ENCODE measurements at places on chromosomes 12 and 14.

DNA sequence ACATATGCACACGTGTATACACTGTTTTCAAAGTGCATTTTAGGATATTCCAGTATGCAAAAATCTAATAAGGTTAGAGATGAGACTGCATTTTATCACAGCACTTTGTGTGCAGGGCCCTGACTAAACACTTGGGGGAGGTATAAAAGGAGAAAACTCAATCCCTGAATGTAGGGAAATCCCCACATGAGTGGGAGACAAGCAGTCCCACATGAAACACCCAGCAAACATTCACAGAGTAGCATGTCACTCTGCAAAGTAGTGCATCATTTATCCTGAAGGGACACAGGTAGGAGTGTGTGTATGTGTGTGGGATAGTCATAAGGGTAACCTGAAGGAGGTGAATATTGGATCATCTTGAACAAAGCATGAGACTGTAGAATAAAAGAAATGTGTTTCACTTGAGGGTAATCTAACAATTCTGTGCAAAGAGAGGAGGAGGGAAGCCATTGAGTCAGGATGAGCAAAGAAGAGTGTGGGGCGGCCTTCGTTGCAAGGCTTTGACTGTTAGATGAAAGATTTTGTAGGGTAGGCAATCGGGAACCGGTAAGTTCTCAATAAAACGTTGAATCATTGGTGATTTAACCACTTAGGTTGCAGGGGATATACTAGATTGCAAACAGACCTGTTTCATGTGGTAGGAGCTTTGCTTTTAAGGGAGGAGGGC is 2.9 kb downstream of the PRPF40B start:
- DNase-seq, result no peak

DNA sequence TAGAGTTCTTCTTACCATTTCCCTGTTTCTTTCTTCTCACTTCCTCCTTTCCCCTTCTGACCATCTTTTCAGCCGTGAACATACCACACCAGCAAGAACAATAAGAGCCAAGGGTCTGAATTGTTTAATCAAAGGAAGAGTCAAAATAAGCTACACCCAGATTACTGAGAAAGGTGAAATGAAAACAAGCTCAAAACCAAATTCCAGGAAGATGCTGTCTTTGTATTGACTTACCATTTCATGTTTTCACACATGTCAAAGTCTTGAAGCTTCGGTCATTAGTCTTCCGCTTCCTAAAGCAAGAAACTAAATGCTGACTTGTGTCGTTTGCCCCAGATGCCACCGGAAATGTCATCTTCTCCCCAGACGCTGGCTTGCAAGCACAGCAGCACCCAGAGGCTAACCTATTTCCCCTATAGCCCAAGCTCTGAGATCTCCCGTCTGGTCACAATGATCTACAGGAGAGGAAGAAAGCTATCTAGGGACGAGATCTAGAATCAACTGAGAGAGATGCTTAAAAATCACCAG is 136.5 kb upstream of the AMIGO2 start:
- no peak for DNase-seq

- no peak for DNase-seq
These were observed 10.7 kb upstream of the ATP2A2 start for GRCh38 chr12:110270125-110270962.

GRCh38 chr14:95240859-95241813 is 78.6 kb downstream of the CLMN start:
- no peak for DNase-seq

DNA sequence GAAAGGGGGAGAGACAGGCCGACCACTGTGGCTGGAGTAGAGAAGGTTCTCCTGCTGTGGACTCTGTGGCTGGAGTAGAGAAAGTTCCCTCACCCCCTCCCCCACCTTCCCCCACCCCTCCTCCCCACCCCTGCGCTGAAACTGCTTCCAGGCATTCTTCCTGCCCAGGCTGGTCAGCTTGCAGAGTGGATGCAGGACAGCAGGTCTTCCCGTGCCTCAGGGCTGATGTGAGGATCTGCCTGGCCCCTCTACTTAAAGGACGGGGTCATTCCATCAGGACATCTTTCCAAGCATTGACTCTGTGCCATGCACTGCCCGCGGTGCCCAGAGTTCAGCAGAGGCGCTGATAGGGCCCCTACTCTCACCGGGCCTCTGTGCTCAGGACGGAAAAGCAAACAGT is 13.2 kb upstream of the RIMBP2 start:
- DNase-seq, result no peak

DNA sequence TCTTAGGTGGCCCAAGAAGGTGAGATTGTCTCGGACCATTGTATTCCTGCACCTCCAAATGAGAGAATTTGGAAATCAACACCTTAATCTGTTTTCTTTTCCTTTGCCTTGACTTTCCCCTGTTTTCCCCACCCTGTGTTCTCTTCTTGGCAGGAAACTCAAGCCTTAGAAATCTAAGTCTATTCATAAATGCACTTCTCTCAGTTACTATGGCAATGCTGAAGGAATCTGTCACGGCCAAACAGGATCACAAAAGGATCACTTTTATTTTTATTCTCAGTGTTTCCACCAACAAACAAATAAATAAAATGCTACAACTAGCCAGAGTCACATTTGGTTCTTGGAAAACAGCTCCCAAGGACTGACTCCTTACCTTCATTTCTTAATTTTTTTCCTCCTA is 270.5 kb downstream of the BCAT1 start:
- no peak for DNase-seq

DNA sequence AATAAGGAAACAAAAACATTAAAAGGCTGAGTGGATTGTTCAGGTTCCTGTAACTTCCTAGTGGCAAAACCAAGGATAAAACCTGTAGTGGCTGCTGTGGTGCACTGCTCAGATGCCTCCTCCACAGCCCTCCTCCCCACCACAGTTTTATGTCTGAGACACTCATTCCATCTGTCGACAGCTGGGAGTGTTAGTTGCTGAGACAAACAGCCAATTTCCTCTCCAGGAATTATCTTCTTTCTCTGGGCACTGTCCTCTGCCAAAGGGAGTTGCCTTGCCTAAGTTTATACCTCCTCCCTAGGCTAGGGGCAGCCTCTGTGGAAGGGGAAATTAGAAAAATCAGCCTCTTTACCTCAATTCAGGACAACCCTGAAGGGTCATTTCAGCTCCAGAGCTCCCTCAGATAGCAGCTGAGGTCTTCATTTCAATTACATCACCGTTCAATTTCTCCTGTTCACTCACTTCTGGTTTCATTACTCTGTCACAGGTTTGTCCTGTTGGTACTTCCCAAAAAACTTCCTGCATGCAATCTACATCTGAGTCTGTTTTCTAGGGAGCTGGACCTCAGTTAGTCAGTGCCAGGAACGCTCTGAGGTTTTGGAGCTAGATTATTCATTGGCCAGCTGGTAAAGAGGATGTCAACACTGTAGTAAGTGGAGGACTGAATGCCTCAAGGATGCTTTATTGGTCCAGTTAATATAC is 74.9 kb upstream of the ATP2B1 start:
- DNase-seq, result no peak

DNA sequence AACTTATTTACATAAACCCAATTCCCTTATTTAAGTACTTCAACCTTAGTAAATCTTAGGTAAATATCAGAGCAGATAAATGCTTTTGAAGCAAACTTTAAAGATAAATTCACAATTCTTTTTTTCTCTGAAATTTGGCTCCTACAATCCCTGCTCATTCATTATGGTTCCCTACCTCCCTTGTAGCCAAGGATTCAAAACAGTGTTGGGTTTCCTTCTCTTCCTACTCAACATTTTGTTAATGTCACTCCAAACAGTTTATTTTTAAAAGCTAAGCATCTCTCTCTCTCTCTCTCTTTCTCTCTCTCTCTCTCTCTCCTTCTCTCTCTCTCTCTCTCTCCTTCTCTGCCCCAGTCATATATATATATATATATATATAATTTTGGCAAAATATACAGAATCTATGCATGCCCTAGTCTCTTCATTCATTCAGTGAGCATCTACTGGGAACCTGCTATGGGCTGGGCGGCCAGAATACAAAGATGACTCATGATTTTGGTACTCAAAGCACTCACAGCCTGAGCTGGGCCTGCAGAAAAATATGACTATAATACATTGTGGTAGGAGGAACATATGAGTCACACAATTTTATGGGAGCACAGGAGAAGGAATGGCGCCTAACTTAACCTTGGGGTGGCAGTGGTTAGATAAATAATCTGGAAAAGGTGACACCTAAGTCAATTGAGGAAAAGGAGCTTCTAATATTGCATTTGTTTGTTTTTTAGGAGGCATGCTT is 123.7 kb upstream of the DHRS4 start:
- DNase-seq, result no peak

- no peak for DNase-seq
These were observed 31.0 kb upstream of the CCND2 start for GRCh38 chr12:4242595-4242994.

- no peak for DNase-seq
These were observed 64.2 kb downstream of the ADCK1 start for GRCh38 chr14:77864085-77864484.

DNA sequence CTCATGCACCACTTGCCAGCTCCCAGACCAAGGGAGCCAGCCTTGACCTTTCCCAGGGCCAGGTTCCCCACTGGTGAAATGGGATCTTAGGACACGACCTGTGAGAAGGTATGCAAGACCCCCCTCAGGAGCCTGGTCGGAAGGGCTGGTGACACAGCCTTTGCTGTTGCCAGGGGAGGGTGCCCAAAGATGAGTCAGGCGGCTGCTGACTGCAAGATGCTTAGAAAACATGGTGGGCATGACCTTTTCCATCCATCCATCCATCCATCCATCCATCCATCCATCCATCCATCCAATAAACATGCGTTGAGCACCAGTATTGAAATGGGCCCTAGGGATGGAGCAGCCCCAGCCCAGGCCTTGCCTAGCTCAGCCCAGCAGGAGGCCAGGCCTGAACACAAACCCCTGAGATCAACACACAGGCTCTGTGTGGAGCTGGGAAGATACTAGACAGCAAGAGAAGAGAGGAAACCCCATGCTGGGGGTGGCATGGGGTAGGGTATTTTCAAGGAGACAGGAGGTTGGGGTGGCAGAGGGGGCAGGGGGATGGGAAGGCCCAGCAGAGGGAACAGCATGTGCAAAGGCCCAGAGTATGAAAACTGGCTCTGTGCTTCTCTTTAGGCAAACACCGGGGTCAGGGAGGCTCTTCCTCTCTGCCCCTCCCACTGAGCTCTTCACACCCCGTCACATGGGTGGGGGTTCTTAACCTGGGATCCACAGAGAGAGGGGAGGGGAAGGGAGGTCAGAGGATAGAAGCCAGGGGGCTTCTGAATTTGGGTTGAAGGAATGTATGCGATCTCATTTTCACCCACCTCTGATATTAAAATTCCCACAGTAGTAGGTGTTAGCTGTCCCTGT is 26.2 kb upstream of the YY1 start:
- DNase-seq, result no peak

DNA sequence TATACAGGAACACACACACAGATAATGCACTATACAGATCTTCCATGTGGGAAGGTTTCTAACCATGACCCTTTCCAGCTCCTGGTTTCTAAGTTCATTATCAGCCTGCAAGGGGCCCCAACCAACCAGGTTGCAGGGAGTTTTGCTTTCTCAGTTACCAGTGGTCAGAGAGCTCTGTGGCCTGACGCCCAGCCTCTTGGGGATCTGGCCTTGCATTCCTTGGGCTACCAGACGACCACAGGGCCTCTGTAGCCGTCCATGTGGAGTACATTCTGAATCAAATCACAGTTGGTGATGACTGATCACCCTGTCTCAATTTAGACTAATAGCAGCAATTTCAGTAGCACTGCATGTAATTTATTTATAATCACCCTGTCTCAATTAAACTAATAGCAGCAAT is 47.5 kb downstream of the PAH start:
- DNase-seq, result no peak

- DNase-seq, result no peak
These were observed 42.5 kb downstream of the DUSP6 start for GRCh38 chr12:89309815-89310214.

DNA sequence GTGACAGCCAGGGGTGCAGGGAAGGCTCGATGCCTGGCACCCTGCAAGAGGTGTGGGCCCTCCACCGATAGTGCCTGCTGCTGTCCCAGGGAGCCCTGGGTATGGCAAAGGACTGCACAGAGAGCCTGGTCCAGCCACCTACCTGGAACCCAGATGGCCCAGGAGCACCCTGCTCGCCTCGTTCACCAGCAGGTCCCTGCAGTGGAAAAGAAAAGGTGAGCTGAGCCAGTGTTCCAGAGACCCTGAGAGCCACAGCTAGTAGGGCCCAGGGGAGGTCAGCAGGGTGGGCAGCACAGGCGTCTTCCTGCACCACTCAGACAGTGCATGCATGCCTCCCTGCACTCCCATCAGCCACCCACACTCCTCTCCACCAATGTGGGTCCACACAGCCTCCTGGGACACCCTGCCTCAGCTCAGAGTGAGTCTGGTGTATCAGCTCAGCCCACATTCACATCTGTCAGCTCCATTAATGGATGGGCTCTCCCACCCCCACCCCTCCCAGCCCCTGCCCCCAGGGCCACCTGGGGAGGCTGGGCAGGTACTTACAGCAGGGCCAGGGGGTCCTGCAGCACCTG is 20.2 kb downstream of the TMEM106C start:
- DNase-seq, result no peak

DNA sequence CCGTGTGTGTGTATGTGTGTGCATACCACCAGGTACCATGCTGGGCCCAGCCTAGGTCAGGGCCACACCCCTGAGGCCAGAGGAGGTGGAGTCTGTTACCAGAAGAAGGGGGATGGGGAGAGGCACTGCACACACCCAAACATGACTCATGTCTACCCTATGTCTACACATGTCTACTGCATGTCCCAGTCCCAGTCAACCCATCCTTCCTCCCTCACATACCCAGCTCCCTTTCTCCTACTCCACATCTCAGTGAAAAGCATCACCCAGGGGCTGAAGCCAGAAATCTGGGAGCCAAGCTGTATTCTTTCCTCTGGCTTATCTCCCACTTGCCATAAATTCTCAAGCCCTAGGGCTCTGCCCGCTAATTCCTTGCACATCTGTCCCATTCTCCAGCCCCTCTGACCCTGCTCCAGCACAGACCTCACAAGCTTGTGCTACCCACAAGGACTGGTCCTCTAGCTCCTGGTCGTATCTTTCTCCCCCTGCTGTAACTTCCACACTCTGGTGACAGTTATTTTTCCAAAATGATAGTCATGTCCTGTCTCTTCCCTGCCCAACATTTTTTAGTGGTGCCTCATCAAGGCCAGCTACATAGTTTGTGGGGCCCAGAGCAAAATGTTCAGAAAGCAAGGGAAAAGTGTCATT is 18.0 kb upstream of the APPL2 start:
- DNase-seq, result no peak

DNA sequence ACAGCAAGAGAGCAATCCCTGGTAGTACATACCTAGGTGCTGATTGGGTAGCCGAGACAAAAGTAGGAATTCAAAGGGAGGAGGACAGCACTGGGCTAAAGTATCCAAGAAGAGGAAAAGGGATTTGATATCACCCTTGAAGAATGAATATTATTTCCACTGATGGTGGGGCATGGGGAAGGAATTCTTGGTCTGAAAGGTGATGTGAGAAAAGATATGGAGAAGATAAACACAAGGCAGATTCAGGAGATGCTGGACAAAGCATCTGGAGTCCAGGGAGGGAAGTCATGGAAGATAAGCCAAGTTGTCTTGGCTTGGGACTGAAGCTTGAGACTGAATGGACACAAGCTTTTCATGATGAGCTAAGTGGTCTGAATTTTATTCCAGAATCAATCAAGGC is 194.0 kb downstream of the EGLN3 start:
- DNase-seq, result no peak

- DNase-seq, result no peak
These were observed 6.4 kb upstream of the EGLN3 start for GRCh38 chr14:33957299-33957698.

GRCh38 chr12:124097701-124098100 is 124.7 kb downstream of the ZNF664 start:
- DNase-seq, result no peak

GRCh38 chr12:125122668-125123067 is 57.4 kb downstream of the AACS start:
- DNase-seq, result no peak

Measured in nucleus accumbens (tissue), 56 donors.